Mesendoderm (in vitro differentiated cells): ENCODE measurements at places on chromosomes 2 and 18.

DNA sequence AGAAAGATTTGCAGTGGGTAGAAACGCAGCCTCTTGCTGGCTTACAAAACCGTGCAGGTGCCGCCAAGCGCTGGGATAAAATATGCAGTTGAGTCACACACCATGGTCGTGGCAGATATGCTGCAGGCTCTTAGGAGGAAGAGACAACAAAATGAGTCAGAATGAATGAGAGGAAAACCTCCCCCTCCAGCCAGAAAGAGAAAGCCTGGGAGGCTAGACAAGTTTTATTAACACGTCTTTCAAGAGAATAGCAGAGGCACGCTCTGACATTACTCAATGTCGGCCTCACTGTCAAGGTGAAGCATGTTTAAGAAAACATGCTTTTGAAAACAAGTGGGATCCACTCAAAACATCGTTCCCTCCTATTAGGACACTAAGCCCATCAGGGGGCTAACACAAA is 37.1 kb upstream of the ZCCHC2 start:
- no peaks in the 10 kb centered on the region for H3K36me3 ChIP-seq
- H3K4me1 ChIP-seq = no peaks in the 10 kb centered on the region
- DNase-seq = peak; percentile 73
- no peaks in the 10 kb centered on the region for H3K27me3 ChIP-seq
- no peak overlapping the region for H3K27ac ChIP-seq
- H3K4me3 ChIP-seq = no peak overlapping the region

GRCh38 chr2:231667496-231667895 is 40.8 kb upstream of the PTMA start:
- no peaks in the 10 kb centered on the region for H3K27me3 ChIP-seq
- peak overlapping the region; percentile 95 for H3K27ac ChIP-seq
- DNase-seq = no peak
- peaks cover 12% of the 10 kb centered on the region for H3K4me1 ChIP-seq
- no peak overlapping the region for H3K4me3 ChIP-seq

DNA sequence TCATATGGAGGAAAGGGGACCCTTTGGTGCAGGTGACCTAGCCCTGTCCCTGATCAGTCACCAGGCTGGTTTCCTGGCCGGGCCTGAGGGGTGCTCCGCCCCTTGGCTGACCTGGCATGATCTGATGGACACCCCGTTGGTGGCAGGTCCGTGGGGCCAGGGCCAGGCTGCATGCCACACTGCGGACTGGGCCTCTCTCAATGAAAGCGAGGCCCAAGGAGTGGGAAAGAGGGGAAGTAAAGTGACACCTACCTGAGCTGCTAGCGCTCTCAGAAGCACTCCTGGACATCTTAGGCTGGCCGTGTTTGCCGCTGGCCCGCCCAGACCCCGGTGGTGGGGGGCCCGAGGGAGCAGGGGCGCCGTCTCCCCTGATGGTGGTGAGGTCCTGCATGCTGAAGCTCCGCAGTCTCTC is 33.1 kb downstream of the MRPL35 start:
- H3K27ac ChIP-seq = no peak overlapping the region
- DNase-seq = no peak
- no peaks in the 10 kb centered on the region for H3K27me3 ChIP-seq
- no peaks in the 10 kb centered on the region for H3K36me3 ChIP-seq
- no peaks in the 10 kb centered on the region for H3K4me1 ChIP-seq

DNA sequence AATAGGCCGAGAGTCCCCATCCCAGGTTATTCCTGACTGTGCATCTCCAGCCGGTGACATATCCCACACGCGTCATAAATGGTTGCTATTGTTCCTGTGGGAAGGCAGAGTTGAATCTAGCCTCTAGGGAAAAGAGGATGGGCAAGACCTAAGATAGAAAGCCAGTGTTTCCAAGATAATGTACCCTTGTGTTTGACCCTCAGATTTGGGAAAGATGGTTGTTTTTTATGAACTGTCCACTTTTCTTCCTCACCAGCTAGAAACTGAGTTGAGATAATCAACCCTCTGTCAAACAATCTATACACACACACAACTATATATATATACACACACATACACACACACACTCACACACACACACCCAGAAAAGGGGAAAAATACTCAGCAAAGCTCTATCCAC is 131.0 kb downstream of the PRKCE start:
- no peak overlapping the region for H3K27ac ChIP-seq
- DNase-seq = no peak
- H3K4me3 ChIP-seq = no peak overlapping the region
- no peaks in the 10 kb centered on the region for H3K36me3 ChIP-seq
- H3K27me3 ChIP-seq = no peaks in the 10 kb centered on the region

DNA sequence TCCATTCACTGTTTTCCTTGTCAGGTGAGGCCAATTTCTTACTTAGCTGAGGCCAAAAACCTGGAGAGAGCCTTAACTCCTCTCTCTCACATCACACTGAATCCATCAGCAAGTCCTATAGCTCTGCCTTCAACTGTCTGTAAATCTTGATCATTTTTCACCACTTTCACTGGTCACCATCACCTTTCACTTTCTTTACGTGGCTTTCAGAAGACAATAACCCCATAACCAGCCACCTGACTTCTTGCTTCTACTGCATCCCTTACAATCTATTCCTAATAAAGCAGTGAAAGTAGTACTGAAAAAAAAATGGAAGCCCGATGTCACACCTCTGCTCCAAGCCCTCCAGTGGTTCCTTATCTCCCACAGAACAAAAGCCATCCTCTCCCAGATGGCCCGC is 7.7 kb downstream of the LOXL3 start:
- H3K4me1 ChIP-seq = no peaks in the 10 kb centered on the region
- H3K27me3 ChIP-seq = peaks cover 25% of the 10 kb centered on the region
- peak; percentile 29 for DNase-seq
- H3K4me3 ChIP-seq = no peak overlapping the region
- no peak overlapping the region for H3K27ac ChIP-seq
- no peaks in the 10 kb centered on the region for H3K36me3 ChIP-seq

GRCh38 chr2:65831509-65831908 is 399.1 kb upstream of the SPRED2 start:
- H3K4me3 ChIP-seq = no peak overlapping the region
- no peaks in the 10 kb centered on the region for H3K36me3 ChIP-seq
- H3K27me3 ChIP-seq = no peaks in the 10 kb centered on the region
- H3K27ac ChIP-seq = no peak overlapping the region
- no peak for DNase-seq

DNA sequence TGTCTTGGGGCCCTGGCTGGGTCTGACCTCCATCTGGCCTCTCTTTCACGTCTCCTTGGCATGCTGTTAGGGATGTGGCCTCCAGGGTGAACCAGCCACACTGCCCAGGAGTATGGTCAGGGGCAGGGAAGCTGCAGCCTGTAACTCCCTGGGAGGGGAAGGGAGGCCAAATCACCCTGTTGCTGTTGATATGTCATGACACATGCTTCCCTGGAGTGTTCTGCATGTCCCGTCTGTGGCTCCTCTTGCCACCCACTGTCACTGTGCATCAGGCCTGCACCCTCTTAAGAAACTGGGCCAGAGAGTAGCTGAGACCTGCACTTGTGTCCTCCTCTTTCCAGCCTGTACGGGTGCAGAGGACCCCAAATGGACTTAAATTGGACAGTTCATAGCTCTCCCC is 221.3 kb downstream of the FHOD3 start:
- no peaks in the 10 kb centered on the region for H3K36me3 ChIP-seq
- H3K27ac ChIP-seq = no peak overlapping the region
- no peak overlapping the region for H3K4me3 ChIP-seq
- no peaks in the 10 kb centered on the region for H3K4me1 ChIP-seq
- no peaks in the 10 kb centered on the region for H3K27me3 ChIP-seq

- H3K36me3 ChIP-seq = no peaks in the 10 kb centered on the region
- DNase-seq = no peak
- H3K27ac ChIP-seq = no peak overlapping the region
- H3K27me3 ChIP-seq = no peaks in the 10 kb centered on the region
- no peaks in the 10 kb centered on the region for H3K4me1 ChIP-seq
- no peak overlapping the region for H3K4me3 ChIP-seq
These were observed 356.6 kb downstream of the SPAG16 start for GRCh38 chr2:213640738-213641425.

DNA sequence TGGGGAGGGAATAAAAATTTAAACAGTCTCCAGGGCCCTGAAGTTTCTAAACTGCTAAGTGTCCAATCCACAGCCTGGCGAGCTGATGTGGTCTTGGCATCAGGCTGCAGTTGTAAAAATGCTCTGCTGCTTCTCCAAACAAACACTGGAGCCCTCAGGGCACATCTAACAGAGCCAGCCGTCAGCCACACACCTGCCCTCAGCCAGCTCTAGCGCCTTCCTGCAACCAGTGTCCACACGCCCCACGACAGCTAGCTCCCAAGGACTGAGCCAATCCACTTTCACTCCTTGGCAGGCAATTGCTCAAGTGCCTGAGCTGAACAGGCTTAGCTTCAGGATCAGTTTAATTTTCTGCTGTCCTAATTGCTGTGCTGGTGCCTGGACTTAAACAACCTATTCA is 446.4 kb upstream of the RAB12 start:
- peaks cover 7% of the 10 kb centered on the region for H3K4me1 ChIP-seq
- H3K27ac ChIP-seq = no peak overlapping the region
- no peak overlapping the region for H3K4me3 ChIP-seq
- H3K36me3 ChIP-seq = no peaks in the 10 kb centered on the region

- no peaks in the 10 kb centered on the region for H3K4me1 ChIP-seq
- H3K27me3 ChIP-seq = no peaks in the 10 kb centered on the region
- no peaks in the 10 kb centered on the region for H3K36me3 ChIP-seq
- no peak overlapping the region for H3K27ac ChIP-seq
- no peak overlapping the region for H3K4me3 ChIP-seq
These were observed 843.2 kb upstream of the FANCL start for GRCh38 chr2:59084326-59084725.

GRCh38 chr2:179031731-179032408 is 18.1 kb downstream of the CCDC141 start:
- no peaks in the 10 kb centered on the region for H3K27me3 ChIP-seq
- H3K4me3 ChIP-seq = no peak overlapping the region
- H3K27ac ChIP-seq = no peak overlapping the region

DNA sequence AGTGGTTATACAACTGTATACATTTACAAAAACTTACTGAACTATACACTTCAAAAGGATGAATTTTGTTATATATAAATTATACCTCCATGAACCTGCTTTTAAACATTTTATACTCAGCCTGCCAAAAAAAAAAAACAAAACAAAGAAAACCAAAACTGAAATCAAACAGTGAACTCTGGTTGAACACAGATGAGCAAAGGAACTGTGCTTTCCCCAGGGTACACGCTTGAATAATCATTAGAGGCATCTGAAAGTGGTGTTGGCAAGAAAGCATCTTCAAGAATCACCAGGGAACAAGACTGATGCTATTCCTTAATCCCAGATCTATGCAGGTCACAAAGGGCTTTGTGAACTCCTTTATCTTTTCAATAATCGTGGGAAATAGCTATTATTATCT is 77.0 kb upstream of the LYPD1 start:
- no peak overlapping the region for H3K27ac ChIP-seq
- no peaks in the 10 kb centered on the region for H3K27me3 ChIP-seq
- no peak for DNase-seq
- no peaks in the 10 kb centered on the region for H3K36me3 ChIP-seq
- H3K4me1 ChIP-seq = no peaks in the 10 kb centered on the region
- H3K4me3 ChIP-seq = no peak overlapping the region
